AG08396 (cell line): ENCODE measurements at places on chromosomes 5 and 9.

GRCh38 chr9:129068110-129068509, 12.8 kb upstream of the DOLPP1 start:
- DNase-seq = no peak

DNA sequence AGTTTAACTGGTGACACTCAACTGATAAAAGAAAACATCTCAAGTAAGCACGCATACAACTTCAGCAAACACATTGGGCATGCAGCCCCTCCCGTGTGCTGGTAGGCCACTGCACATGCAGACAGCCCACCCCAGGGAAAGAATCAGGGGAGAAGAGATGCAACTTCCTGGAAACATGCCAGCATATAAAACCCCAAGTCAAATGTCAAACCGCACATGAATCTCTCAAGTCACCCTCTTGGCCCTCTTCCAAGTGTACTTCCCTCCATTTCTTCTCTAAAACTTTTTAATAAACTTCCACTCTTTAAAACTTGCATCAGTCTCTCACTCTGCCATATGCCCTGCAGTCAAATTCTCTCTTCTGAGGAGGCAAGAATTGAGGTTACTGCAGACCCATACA, 732.7 kb downstream of the SEMA5A start:
- no peak for DNase-seq

DNA sequence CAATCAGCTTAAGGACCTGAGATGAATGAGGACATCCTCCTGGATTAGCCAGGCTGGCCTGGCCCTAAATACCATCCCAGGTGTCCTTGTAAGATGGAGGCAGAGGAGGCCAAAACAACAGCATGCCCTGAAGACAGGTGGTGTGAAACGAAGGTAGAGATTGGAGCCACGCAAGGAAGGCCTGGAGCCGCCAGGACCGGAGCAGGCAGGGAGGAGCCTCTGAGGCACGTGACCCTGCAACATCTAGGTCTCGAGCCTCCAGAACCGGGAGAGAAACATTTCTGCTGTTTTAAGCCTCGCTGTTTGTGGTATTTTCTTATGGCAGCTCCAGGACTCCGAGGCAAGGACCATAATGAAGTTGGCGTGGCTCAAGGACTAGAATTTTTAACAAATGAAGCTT, 9.7 kb upstream of the COL5A1 start:
- DNase-seq = no peak

DNA sequence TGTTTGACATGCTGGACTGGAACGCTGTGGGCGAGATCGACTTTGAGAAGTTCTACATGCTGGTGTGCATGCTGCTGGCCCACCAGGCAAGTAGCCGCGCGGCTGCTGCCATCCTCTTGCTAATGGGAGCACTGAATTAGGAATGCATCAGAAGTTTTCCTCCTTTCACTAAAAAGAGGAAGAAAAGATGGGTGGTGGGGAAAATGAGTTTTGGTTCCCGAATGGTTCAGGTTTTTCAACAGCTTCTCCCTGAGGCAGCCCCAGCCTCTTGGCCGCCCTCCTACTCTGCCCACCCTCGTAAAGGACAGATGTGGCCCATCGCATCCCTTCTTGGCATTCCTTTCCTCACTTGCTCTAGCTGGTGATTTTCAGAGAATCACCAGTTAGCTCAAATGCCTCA, 5.5 kb downstream of the EFCAB9 start:
- DNase-seq = no peak

DNA sequence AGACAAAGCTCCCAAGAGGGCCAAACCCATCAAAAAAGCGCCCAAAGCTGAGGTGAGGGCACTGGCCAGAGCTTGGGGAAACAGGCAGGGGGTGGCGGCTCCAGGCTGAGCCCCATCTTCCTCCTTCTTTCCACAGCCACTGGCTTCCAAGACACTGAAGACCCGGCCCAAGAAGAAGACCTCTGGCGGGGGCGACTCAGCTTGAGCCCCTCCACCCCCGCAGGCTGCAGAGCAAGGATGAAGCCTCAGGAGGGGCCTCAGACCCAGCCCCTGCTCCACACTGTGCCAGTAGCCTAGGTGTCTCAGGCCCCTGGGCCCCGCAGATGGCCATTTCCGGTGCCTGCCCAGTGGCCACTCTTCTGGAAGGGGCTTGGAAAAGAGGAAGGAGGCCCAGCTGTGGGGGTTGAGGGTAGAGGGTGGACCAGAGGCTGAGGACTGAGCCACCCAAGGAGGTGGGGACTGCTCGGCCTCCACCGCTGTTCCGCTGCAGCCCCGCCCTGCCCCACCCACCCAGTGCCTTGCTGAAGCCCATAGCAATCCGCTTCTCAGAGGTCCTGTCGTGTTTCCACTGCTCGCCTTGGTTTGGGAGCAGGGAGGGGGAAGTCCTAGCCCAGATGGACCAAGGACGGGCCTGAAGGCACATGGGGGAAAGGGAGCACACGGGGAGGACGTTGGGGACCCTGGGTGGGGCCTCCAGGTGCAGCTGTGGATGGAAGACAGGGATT, 6.9 kb downstream of the REEP2 start:
- no peak for DNase-seq

- DNase-seq = no peak
Measured at GRCh38 chr5:168747987-168748777, 169.0 kb upstream of the PANK3 start.

- DNase-seq = peak; percentile 33
Measured at GRCh38 chr5:10229306-10230048, 20.2 kb downstream of the ATPSCKMT start.

DNA sequence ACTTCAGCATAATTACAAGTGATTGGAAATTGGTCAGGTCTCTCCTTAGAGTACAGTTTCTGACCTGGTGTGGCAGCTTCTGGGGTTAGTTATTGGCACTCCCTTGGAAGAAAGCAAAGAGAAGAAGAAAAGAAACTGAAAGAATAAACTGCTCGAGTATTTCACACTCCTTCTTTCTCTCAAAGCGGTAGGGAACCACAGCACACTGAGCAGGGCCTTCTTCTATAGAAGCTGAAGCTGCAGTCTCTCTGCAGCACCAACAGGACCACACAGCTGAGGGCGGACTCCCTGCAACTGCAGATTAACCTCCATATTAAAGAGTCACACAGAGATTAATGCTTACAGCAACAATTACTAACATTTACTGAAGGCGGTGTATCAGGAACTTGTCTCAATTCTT, 152.0 kb downstream of the TRPM6 start:
- no peak for DNase-seq

GRCh38 chr5:77877516-77878355, 101.6 kb upstream of the TBCA start:
- no peak for DNase-seq

GRCh38 chr9:98808875-98809274, 1.4 kb downstream of the GALNT12 start:
- no peak for DNase-seq

GRCh38 chr9:89427621-89428221, 70.2 kb downstream of the SEMA4D start:
- no peak for DNase-seq

- DNase-seq = no peak
Measured at GRCh38 chr9:136114610-136115009, 4.1 kb downstream of the TMEM250 start.

- no peak for DNase-seq
Measured at GRCh38 chr5:97037819-97038218, 101.9 kb downstream of the LNPEP start.

DNA sequence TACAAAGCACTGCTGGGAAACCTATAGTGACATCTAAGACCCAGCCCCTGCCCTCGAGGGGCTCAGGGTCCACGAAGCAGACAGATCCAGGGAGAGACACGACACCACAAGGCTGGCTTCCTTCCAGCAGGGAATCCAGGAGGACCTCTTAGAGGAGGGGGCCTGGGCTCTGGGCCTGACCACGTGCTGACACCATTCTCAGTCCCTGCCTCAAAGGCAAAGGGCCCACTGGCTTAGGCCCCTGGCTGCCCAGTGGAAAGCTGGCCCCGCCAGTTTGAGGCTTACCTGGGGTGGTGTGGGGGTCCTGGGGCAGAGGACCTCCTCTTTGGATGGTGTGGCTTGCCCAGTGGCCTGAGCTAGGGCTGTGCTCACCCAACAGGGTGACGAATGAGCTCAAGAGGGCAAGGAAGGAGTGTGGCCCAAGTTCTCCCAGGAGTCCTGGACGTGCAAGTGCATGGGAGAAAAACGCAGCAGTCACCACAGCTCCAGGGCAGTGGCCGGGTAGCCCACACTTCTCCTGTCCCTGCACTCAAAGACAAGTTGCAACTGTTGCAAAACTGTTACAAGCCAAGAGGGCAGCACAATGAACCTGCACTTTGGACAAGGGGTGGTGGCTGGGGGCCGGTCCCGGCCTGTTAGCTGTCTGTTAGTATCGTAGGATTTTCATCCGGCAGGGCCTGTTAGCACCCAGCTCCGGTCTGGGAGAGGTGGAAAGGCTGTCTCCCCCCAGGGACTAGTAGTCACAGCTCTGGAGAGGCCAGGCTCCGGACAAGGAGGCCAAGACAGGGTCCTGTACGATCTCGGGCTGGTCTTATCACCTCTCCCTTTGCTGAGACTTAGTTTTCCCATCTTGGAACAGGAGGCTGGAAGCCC, 1.5 kb upstream of the SARDH start:
- no peak for DNase-seq
